Glomerular endothelial cell (primary cell): ENCODE measurements at places on chromosomes 5 and 9. TPM values are rescaled to one million over a fixed set of nuclear protein-coding genes. Genes with fewer than 3 reads are reported as not detected.

PCDHGB4 gene
- total RNA-seq: 11.1 and 19.5 TPM in 2 replicates

MLANA gene
- total RNA-seq: not detected in 2 replicates

PCDHB4 gene
- 0.10 and 0.53 TPM in 2 replicates for total RNA-seq

RAD23B gene
- 72.6 and 85.6 TPM in 2 replicates for total RNA-seq

GPR150 gene
- total RNA-seq: 0.10 and 0.82 TPM in 2 replicates

HTR4 gene
- total RNA-seq: not detected in 2 replicates

CATSPER3 gene
- total RNA-seq: not detected in 2 replicates

DNA sequence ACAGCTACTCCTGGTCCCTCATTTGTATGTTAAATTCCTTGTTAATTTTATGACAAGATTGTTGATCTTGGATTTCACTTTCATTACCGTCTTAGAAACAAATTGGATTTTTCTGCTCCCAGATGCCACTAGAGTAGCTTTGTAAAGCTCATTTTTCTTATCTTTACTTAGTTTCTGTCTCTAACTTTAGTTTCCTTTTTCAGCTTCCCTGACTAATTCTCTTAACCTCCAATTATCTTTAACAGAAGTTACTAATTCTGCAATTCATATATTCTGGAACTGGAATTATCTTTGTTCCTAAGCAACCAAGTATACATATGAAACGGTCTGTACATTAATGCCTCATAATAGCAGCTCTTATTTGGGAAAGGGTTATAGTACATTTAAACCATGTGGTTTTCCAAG lies 16.7 kb downstream of the ITGA1 start:
- DNase-seq: no peak

DNA sequence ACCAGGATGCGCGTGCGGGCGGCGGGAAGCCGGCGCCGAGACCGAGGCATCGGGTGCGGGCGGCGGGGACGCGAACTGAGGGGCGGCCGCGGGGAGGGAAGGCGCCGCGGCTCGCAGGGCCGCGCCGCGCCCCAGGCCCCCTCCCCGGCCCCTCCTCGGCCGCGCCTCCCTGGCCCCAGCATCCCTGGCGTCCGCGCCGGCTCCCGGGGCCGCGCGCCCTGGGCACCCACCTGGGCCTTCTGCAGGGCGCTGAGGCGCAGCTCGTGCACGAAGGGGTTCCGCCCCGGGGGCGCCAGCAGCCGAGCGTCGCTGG lies 324 bp downstream of the LPCAT1 start:
- no peak for DNase-seq

- DNase-seq: no peak
Observed at GRCh38 chr9:93143830-93144530, 9.9 kb upstream of the NINJ1 start.

DNA sequence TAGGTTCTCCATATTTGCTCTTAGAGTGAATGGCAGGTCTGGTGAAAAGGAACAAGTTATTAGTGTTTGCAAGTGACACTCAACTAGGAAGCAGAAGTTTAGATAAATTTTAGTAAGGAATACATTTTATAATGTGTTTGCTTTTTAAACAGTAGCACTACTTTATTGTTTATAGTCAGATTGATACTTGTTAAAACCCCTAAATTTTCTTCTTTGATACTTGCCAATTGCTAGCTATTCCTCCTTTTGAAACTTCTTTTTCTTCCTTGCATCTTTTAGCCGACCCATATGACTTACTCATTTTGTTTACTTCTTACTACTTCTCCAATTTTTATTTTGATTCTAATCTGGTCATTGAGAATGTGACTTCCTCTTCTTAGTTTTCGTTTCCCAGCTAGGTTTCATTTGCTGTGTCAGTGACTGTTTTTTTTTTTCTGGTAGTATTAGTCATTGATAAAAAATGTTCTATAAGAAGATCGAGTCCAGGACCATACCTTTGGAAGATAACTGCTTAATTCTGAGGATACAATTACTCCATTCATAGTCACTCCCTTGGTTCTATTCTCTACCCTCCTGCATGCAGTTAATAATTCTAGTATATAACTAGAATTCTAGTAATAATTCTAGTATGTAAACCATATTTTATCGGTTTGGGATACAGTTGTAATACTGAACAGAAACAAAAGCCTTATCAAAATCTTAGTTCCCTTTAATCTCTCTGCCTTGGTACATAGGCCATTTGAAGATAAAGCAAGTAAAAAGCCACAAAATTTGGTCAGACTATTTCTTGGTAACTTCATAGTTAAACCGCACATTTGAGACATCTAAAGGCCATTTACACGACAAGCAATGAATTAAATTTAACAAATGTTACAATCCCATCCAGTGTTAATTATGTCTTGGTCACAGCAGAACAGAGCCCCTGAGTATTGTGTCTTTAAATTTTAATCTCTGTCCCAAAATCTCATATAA lies 2.8 kb upstream of the RICTOR start:
- DNase-seq: no peak

GRCh38 chr5:33364406-33364805 lies 76.4 kb upstream of the TARS1 start:
- peak; percentile 94 for DNase-seq

GRCh38 chr5:159005062-159005461 lies 94.7 kb downstream of the EBF1 start:
- DNase-seq: no peak

DNA sequence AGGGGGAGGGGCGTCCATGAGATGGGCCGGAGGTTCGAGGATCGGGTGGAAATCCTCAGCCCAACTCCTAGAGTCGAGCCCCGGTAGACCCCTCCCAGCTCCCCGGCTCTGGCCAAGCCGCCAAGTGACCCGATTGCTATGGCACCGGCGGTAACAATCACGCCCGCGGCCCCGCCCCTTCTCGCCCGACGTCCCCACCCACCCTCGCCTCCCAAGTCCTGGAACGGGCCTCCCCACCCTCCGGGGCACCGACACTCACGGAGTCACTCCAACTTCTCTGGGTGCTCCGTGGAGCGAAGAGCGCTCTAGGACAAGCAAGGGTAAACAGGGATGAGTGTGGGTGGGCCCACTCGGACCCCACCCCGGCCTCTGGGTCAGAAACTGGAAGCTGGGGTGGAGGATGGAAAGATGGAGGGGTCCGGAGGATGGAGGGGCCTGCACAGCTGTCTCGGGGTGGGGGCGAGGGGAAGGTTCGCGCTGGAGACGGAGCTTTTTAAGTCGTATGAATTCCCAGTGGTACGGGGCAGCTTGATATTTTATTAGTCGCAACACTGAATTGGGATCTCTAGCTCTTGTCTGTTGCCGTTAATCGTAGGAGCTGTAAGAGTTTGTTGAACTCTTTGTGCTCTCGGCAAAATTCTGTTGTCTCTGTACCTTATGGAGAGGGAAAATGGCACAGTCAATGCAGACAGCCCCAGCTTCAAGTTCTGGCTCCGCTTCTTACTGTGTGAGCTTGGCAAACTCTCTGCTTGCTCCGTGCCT lies at the start of gene SPACA9:
Gene SPACA9 (plus strand): TSS at position 204 of the 762 bp plus-strand sequence. CDS start 5,050 bp downstream, outside the sequence.
- no peak for DNase-seq

DNA sequence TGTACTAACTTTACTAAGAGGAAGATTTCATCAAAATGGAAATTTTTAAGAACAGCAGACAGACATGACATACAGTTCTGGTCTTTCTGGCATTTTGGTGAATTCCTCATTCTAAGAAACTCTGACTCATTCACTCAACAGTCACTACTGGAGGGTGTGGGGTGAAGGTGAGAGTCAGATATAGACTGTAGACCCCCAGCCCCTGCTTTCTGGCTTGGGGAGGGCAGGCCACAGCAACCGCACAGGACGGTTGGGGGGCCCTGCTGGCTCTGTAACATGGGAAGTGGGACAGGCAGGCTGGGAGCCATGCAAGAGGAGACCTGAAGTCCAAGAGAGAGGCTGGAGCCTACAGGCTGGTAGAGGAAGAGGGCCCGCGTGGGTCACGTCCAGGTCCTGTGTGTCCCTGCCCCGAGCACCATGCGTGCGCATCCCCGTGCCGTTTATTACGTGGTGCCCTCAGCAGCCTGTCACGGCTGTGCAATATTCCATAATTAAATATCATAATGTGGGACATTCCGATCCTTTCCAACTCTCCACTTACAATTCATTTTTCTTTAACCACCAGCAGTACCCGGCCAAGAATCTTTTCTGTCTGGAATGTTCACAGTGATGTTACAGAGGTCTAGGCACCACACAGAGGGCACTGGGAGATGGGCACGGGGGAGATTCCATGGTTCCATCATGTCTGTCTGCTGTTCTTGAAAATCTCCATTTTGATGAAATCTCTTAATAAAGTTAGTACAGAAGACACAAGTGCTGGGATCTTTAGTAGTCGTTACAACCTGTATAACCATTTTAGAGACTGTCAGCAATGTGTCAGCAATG lies 75.5 kb downstream of the SEMA4D start:
- no peak for DNase-seq

- no peak for DNase-seq
Observed at GRCh38 chr9:98191181-98191608, 1.2 kb downstream of the CORO2A start.

DNA sequence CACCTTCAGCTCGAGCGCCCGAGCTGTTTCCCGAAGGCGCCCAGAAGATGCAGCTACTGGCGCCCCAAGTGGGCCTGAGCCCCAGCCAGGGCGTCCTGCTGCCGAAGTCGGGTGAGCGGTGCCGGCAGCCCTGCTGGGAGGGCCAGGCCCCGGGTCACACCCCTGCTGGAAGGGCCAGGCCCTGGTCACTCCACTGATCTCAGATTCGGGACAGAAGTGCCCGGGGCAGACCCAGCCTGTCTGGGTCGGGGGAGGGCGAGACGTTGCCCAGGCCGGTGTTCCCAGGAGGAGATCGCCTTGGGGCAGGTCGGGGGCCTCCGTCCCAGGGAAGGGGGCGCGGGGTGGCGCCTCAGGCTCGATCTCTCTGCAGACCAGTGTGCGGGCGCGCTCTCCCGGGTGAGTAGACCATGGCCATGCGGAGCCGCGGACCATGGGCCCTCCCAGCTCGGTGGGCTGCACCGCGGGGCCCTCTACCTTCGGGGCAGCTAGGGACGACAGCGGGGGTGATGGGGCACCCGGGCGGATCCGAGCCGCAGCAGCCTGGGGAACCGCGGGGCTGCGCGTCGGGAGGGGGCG lies 2.3 kb downstream of the LCNL1 start:
- DNase-seq: no peak

GRCh38 chr5:125928663-125929062 lies 494.5 kb upstream of the GRAMD2B start:
- DNase-seq: no peak

DNA sequence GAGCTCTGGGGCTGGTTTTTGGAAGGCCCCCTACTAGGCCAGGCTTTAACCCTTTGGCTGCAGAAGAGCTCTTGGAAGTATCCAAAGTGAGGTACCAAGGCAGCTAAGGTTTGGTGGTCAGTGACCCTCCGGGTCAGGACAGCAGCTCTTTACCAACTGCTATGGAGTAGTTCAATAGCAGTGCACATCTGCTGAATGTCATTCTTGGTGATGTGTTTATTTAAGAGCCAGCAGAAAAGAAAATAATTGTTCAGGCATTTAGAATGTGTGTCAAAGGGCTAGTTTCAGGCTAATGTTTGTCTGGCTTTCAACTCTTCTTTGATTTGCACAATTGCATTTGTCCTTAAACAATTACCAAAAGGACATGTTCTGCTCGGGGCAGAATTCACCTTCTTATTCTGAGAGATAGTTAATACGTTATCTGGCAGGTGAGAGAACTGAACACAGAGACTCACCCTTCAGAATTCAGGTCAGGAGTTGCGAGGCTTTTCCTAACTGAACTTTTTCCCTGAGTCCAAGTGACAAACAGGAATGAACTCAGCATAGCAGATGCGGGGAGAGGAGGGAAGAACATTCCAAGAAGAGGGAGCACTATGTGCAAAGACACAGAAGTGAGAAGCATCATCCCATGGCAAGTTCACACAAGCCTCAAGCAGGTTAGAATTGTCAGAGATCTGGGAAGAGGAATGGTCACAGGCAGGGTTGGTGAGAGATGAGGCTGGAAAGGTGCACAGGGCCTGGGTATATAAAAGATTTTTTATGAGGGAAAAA lies 556.7 kb upstream of the TLE4 start:
- no peak for DNase-seq

DNA sequence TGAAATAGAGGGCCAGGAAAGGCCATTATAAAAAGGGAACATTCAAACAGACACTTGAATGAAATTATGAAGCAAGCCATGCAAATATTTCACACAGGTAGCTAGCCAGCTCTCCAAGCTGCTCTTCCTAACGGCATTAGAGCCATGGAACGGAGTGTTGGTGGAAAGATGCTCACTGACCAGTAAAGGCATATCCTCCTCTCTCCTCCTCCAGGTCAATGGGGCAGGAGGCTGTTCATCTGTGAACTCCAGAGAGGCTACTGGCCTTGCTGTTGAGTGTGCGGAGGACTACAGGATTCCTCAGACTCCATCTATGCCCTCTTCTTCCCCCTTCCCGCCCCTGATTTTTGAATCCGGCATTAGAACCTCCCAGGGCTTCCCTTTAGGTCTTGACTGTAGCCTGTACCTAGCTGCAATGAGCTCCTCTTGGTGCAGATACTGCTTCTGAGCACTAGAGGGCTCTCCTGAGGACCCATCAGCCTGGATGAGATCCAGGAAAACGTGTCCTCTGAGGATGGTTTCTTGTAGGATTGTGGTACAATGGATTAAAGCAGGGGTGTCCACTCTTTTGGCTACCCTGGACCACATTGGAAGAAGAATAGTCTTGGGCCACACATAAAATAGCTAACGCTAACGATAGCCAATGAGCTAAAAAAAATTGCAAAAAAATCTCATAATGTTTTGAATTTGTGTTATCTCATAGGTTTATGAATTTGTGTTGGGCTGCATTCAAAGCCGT lies 162.2 kb downstream of the SREK1 start:
- peak; percentile 44 for DNase-seq

DNA sequence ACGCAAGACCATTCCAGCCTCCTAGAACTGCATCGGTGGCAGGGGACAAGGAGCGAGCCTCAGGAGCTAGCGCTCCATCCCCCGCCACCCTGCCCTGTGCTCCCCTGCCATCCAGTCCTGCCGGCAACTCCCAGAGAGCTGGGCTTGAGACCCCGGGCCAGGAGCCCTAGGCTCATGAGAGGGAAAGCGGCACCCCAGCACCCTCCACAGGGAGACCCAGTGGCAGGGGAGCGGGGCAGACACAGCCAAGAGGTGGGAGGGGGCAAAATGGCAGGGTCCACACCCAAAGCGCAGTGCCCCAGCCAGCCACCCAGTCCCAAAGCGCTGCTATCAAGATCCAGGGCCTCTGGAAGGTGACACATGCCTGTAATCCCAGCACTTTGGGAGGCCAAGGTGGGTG lies 12.7 kb downstream of the UBAC1 start:
- no peak for DNase-seq

- DNase-seq: no peak
Observed at GRCh38 chr5:154868702-154869101, 10.3 kb downstream of the CNOT8 start.

DNA sequence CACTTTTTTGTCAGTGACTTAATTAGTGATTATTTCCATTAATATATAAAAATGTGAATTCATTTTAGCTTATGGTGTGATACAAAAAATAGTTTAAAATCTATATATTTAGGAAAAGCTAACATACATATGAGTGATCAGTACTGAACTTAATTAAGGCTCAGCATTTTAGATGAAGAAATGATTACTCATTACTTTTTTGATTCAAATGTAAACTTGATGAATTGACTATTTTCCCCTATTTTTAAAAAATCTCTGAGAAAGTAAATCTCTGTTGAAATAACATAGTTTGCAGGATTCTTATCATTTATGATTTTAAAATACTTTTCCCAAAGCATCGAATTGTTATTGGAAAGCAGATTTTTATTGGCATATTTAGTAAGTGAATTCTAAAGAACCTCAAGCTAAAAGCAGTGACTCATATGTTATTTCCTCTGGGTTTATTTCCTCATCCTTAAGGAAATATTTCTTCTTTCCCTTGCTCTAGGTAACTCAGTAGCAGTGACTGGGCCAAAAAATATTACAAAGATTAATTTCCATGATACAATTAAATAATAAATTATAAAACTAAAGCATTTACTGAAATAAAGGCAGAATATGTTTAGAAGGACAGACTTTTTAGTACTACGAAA lies 290.6 kb downstream of the FER start:
- no peak for DNase-seq

- no peak for DNase-seq
Observed at GRCh38 chr5:74919487-74919886, 53.3 kb upstream of the FAM169A start.
